Left colon (tissue), 2 donors: ENCODE measurements at places on chromosomes 3 and 15.

- no peak for DNase-seq
These were observed 26.1 kb upstream of the NECTIN3 start for GRCh38 chr3:111045564-111045963.

DNA sequence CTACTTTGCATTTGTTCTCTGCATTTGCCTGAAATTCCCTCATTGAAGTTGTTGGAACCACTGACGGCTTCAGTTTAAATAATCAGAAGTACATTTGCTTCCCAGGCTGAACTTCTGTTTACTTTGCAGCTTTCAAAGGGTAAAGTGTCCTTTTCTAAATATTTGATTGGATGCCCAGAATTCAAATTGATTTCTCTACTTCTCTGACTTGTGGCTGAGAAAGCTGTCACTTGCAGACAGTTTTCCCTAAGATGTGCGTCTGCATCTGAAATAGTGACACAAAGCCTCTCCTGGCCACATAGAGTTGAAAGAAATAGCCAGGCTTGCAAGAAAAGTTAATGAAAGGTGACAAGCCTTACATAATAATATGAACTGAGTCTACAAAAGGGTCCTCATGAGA, 299.6 kb downstream of the THSD4 start:
- no peak for DNase-seq

DNA sequence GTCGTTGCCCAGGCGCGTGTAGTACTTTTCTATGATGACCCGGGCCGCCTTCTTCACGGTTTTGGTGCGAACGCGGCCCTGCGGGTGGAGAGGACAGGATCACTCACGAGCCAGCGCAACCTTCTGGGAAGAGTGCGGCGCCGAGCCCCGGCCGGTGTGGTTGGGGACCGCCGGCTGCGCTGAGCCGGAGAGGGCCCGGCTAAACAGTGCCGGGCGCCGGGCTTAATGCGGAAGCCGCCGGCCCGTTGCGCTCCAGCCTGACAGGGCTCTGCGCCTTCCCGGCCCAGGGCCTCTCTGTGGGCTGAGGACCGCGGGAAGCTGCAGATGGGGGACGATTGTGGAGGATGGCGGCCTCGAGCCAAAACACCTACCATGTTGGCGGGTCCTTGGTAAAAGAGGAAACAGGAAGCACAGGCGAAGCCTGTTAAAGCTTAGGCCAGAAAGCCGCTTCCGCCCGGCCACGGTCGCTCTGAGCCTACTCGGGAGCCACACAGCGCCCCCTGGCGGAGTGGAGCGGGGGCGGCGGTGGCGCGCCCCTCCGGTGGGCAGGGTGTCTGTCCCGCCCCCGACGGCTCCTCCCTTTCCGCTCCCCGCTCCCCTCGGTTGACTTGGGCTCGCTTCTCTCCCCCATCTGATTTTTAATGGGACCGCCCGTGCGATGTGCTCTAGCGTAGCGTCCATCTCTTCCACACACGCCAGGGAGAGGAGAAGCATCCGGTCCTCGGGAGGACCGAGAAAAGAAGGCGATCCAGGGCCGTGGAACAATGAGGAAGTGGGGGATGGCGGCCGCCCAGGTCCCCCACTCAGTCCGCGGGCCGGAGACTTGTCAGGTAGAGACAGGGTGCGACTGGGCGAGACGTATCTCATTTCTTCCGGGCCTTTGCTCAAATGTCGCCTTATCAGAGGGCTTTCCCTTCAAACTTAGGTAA, at the start of gene RPS17:
Gene RPS17 (minus strand): TSS at position 403 of the 929 bp plus-strand sequence. CDS start 29 bp downstream, at position 374.
- peak; percentile 97 for DNase-seq

DNA sequence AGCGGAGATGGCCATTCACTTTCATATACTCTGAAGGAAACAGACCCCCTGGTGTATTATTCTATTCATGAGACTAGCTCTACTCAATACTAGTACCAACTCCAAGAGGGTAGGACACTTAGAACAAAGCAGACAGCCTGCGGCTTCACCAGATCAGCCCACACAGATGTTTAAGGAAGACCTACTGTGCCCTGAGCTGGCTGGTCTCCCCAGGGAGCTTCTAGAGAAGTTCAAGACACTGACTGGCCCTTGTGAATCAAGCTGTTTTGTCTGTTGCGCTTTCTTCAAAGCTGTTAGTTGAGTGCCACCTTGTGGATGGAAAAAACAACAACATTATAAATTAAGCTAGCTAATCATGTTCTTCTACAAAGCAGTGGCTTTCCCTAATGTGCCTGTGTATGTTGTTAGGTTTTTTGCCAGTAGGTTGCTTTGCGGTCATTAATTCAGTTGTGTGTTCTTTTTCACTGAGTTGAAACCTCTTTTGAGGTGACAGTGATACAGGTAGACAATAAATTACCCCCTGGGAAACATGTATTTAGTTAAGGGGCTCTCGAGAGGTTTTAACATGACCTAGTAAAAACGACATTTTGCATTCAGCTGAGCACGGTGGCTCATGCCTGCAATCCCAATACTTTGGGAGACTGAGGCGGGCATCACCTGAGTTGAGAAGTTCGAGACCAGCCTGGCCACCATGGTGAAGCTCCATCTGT, 64.2 kb upstream of the MYZAP start:
- DNase-seq = no peak

DNA sequence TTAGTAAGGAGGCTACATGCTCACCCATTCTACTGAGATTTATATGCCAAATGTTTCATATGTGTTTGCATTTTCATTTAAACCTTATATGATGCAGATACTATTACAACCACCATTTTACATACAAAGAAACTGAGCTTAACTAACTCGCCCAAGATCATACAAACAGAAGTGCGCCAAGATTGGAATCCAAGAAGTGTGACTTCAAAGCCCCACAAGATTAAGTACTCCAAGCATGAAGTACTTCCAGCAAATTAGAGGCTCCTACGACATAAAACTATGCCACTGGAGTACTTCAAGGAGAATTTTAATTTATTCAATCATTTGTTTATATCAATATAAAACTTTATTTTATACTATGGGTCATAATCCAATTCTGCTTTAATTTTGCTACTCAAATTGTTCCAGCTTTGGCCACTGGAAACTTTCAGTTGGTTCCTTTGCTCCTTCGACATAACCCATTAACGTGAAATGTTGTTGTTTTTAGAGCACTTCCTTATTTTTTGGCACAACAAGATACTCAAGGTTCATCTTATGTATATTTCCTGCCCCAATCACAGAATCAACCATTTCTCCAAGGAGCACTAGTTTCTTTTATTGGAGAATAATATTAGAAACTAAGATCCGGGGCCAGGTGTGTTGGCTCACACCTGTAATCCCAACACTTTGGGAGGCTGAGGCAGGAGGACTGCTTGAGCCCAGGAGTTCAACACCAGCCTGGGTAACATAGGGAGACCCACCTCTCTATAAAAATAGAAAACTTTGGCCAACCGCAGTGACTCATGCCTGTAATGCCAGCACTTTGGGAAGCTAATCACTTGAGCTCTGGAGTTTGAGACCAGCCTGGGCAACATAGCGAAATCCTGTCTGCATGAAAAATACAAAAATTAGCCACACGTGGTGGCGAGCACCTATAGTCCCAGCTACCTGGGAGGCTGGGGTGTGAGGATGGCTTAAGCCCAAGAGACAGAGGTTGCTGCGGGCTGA, 10.4 kb downstream of the INO80 start:
- no peak for DNase-seq

DNA sequence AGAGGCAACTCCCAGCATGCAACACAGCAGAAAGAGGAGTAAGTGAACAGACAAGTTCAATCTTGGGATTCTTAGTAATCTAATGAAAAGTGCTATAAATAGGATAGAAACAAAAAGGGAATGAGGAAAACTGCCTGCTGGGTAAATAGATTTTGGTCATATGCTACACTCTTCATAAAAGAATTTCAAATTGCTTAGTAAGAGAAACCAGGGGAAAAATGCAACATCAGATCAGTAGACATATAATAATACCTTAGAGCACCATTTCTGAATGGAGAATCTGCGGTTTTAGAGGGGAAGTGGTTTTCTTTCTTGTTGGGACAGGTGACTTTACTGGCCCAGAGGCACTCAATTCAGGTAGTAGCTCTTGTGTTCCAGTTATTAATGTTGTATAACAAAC, 13.4 kb upstream of the TBC1D5 start:
- DNase-seq = no peak

GRCh38 chr3:108381529-108382140, 85.3 kb downstream of the HHLA2 start:
- DNase-seq = no peak

- no peak for DNase-seq
These were observed 65.0 kb downstream of the CLDN11 start for GRCh38 chr3:170483485-170484262.

DNA sequence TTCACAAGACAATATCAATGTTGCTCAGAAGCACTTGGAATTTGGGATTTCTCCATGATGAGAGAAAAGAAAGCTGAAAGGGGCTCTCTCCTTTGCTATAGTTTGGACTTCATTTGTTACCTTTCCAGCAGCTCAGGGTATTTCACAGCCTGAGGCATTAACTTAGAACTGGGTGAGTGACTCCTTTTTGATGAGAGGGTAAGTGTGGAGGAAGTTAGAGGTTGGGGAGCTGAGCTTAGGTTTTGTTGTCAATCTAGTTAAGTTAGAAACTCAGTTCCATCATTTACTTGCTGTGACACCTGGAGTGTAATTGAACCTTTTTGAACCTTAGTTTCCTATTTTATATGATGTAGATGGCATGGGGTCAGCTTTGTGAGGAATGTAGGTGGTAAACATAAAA, 359.1 kb downstream of the PDCD6IP start:
- DNase-seq = no peak

DNA sequence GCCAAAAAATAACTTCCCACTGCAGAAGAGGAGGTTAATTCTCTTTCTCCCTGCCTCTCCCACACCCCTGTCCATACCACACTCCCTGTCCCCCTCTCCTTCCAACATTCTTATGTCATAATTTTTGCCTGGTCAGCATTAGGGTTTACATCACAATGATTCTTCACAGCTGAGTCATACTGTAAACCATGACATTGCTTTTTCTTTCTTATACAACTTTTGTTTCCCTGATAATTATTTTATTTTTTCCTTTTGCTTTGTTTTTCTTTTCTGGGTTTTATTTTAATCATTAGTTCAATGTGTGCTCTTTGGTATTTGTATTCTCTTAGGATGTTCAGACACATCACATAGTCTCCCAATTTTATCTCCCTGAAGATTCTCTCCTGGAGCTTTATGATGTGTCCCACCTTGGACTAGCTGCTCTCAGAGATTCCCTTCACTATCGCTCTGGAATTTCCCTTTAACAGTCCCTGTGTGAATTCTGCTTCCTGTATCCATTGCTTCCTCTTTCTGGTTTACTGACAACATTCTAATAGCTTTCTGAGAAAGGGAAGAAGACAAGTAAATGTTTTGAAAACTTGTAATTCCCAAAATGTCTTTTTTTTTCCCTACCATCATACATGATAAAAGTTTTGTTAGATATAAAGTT, 70.7 kb downstream of the SOX2 start:
- DNase-seq = no peak

- DNase-seq = no peak
These were observed 48.2 kb upstream of the PHLDB2 start for GRCh38 chr3:111810909-111811308.

DNA sequence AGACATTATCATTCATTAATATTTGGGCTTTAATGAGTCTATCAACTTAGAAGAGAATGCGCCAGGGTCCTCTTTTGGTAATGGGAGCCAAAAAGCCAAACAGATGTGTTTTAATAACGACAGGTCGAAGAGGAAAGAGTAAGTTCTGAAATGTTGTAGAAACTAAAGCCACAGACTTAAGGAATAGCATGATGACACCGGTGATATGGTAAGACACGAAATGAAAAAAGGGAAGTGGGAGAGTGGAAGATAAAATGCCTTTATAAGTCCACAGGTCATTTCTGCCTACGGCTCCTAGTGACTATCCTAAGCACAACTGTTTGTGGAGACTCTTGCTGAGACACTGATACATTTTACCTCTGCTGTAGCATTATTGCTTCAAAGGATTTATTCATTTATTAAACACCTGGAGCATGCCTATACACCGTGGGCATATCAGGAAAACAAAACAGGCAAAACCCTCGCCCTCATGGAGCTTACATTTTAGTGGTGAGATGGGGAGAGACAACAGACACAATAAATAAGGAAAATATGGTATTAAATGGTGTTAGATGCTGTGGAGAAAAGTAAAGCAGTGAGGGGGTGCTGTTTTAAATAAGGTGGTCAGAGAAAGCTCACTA, 11.7 kb upstream of the CD47 start:
- DNase-seq = no peak

DNA sequence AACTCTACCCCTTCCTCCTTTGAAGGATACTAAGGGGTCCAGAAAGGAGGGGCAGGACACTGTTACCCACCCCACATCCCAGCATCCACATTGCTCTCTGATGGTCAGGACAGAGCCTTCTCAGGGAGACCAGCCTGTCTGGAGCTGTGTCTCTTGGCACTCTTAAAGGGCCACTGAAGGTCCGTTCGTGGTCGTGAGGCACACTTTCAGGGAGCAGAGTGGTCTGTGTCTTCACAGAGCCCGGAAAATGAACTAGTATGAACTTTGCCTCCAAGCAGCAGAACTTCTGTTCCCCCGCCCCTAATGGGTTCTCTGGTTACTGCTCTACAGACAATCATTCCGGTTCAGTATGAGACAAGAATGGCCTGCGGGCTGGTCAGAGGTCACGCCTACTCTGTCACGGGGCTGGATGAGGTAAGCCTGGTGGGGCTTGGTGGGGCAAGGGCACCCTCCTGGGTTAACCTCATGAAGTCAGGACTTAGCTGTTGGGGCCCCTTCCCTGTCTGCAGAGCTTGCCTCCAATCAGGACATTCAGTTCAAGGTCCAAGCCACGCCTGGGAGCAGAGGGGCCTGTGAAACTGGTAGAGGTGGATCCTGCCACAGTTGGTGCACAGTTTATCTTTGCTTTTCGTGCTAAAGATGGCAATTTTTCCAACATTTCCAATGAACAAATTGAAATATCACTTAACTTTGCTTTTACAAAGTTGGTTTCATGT, 33.2 kb downstream of the CAPN3 start:
- peak; percentile 91 for DNase-seq

- DNase-seq = no peak
These were observed 48.4 kb downstream of the HES1 start for GRCh38 chr3:194184265-194184751.

DNA sequence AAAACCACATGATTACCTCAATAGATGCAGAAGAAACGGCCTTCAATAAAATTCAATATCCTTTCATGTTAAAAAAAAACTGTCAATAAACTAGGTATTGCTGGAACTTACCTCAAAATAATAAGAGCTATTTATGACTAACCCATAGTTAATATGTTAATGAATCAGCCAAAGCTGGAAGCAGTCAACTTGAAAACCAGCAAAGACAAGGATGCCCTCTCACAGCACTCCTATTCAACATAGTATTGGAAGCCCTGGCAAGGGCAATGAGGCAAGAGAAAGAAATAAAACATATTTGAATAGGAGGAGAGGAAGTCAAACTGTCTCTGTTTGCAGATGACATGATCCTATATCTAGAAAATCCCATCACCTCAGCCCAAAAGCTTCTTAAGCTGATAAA, 456.1 kb downstream of the OCA2 start:
- DNase-seq = no peak

DNA sequence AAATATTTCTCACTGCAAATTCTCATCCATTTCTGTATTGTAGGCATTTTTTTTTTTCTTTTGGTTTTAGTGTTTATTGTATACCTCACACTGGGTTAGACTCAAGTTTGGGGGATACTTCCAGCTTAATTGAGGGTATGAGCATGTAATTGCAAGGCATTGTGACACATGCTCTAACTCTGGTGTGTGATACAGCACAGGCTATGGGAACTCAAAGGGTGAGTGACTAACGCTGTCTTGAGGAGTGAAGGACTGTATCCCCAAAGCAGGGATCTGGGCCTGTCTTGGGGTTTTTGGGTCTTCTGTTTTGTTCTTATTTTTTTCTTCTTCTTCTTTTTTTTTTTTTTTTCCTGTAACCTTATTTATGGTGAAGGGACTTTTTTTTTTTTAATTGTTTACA, 26.9 kb downstream of the MAP2K1 start:
- no peak for DNase-seq

- no peak for DNase-seq
These were observed 61.6 kb downstream of the NEK10 start for GRCh38 chr3:27307566-27307965.
